NCI-H460 (cell line): ENCODE measurements at places on chromosomes 12 and 14. TPM values are rescaled to one million over a fixed set of nuclear protein-coding genes. Genes with fewer than 3 reads are reported as not detected.

GRCh38 chr12:112847708-112848337 is 56.3 kb downstream of the RPH3A start:
- no peak for DNase-seq

DNA sequence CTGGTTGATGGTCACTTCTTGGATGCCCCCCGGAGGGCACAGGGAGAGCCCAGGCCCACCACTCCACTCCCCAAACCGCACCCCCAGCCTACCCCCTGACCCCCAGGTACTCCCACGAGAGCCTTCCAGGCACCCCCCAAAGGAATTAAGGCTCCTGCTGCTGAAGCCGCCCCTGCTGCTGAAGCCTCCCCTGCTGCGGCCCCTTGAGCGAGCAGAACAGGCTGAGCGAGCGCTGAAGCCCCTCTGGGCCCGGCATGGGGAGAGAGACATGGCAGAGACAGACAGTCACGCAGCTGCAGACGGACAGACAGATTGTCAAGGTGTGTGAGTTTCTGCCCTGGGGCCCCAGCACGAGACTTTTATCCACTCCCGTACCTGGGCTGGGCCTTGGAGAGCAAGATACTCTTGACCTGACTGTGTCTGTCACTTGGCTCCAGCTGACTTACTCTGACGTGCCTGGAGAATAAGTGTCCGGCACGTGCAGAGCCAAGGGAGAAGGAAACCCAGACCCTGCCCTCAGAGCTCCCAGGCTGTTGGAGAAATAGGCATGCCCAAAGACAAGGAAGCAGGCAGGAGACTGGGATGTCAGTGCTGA is at the start of gene KRT78:
TSS of gene KRT78 (minus strand) at position 334 of the 595 bp plus-strand sequence. CDS start at position 270, 64 bp downstream.
- DNase-seq, result no peak

The ITGB7 gene
- total RNA-seq, result not detected in 2 replicates

GRCh38 chr12:113684908-113685782 is 213.5 kb upstream of the LHX5 start:
- no peak for DNase-seq

GRCh38 chr12:32533971-32534590 is 134.7 kb downstream of the FGD4 start:
- DNase-seq, result peak; percentile 45

DNA sequence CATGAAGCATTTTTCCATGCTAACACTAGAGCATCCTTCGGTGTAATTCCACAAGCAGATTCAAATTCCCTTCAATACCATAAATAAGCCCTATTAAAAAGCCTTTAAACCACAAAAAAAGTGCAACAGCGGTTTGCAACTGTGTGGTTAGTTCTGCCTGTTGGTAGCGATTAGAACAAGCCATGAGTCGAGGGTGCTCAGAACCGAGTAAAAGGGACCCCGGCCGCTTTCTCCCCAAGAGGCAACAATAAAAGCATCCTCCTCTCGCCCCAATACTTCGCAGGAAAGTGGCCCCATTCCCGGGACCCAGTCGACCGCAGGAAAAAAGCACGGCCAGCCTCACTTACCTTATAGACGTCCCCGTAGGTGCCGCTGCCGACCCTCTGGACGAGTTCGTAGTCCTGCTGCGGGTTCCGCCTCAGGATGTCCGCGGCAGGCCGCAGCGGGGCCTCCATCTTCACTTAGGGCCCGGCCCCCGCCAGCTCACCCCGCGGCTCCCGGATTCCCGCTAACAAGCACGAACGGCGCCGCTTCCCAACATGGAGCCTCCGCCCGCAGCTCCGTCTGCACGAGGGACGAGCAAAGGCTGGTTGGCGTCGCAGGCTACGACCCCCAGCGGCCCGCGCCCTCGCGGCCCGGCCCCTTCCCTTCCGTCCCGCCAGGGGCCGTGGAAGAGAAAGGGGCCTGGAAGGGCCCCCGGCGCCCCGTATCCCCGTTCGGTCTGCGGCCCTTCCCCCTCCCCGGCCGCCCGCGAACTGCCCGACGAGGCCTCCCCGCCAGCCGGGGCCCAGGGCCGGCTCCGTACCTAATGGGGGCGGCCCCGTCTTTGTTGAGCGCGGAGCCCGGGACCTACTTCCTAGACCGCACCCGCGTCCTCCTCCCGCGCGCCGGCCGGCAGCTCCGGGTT is 521 bp downstream of the MAP4K5 start:
- no peak for DNase-seq

DNA sequence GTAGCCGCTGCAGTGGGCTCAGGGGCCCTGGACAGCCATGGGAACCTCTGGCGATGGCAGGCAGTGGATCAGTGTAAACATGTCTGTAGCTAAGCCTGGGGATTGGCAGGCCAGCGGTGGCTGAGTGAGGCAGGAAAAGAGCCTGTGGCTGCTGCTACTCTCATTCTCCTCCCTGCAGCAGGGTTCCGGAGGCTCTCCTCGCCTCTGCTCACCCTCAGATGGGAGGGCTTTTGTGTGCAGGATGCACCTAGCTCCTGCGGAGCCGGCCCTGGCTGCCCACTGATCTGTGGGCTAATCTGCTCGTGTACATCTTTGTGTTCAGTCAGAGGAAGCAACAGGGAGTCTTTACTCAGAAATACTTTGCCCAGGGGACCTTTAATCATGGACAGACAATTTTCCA is 59.5 kb downstream of the GALNT8 start:
- DNase-seq, result no peak

The EML5 gene
- total RNA-seq, result 0.72 and 0.82 TPM in 2 replicates

The RAPGEF3 gene
- 7.6 and 10.8 TPM in 2 replicates for total RNA-seq

- DNase-seq, result no peak
These were observed 16.3 kb downstream of the DUSP16 start for GRCh38 chr12:12546314-12546772.

DNA sequence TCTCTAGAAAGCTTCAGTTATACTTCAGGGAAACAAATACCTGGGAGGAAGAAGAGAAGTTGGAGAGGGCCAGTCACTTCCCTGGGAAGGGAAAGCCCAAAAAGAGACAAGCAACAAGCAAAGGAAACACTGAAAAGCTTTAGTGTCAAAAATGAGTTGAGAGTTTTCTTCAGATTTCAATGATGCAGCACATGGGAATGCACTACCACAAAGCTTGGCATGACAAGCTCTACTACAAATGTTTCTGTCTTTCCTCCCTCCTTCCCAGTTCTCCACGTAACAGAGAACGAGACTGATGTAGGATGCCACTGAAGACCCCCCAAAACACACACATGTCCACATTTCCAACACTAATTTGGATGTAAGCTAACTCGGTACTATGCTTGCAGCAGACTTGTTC is 26.8 kb upstream of the ADAMTS20 start:
- DNase-seq, result no peak

DNA sequence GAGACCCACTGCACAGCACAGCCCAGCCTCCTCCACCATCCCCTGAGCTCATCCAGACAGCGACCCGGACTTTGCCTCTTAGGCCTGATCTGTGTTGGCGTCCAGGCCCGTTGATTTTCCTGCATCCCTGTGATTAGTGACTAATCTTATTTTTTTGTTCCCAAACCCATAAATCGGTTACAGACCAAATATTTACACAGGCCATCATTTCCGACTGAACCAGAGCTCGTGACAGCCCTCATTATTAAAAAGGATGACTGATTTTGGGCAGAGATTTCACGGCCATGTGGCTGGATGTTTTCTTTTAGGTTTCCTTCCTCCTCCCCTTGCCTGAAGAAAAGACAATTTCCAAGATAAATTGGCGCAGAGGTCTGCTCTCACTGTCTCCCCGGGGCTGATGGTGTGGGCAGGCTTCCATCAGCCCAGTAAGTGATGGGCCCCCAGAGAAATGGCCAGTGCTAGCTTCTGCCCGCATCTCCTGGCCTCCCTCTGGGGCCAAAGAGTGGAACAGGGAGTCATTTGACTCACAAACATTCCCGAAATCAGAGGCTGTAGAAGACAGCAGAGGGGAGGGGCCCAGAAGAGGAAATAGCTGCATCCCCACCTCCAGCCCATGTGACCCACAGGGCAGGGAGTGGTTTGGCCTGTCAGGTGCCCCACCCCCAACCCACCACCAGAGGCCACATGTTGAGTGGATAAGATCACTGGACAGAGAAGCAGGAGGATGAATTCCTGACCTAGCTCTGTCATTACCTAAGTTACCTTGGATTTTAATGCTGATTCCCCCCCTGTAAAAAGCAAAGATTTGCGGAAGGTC is 283.5 kb downstream of the KSR2 start:
- no peak for DNase-seq

The FGF23 gene
- total RNA-seq, result not detected in 2 replicates

DNA sequence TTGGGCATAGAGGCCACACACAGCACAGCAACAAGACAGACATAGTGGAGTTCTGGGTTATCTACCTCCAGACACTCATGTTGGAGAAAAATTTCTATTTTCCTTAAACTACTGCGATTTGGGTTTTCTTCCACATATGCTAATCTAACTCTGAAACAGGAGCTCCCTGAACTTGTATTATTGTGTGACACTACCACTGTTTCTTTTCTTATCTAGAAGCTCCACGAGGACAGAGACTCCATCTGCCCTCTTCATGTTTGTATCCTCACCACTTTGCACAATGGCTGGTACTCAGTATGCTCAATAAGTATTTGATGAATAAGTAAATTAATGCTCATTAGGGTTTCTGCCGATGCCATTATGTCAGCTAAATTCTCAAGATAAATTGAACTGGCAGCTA is 218.6 kb downstream of the PAX9 start:
- DNase-seq, result no peak

DNA sequence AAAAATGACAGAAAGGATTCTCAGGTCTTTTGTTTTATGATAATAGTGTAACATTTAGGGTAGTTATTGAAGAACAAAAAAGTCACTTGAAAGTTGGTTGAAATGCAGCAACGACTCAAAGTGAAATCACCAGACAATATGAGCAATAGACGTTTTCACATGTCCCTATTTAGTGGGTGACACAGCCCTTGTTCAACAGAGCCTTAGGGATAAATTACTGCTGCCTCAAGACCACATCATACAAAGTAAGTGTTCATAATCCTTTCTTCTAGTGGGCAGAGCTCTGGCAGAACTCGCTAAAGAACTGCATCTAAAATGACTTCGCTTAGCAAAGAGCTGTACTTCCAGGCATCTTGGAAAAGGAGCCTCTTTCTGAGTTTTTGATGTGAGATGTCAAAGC is 128.5 kb upstream of the LMNTD1 start:
- no peak for DNase-seq

DNA sequence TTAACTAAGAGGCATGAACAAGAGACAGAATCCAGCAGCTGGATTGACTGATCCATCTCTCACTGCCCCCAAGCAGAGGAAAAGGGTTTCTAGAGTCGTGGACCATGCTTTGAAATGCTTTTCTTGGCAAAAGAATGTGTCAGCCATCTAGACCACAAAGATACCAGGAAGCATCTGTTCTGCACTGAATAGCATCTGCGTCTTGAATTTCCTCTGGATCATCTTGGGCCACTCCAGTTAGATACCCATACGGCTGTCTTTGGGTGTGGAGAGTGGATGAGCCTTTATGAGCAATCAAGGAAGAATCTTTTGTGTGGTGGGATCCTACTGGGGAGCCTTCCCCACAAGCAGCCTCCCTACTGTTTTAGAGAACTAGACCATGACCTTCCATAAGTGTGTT is 16.0 kb upstream of the RFX4 start:
- no peak for DNase-seq

The HOXC6 gene
- total RNA-seq, result 0.89 and 1.4 TPM in 2 replicates

DNA sequence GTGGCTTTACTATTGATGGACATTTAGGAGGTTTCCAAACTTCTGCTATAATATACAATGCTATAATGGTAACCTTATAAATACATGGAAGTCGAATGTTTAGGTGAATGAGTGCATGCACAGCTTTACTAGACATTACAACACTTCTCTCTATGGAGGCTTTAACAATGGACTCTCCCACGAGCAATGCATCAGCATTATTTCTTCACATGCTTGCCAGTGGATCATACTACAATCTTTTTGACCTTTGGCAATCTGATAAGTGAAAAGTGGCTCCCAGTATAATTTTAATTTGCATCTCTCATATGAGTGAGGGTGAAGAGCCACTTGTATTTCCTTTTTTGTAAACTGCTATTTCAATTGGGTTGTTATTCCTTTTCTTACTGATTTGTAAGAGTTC is 18.2 kb downstream of the RDH12 start:
- DNase-seq, result no peak

- no peak for DNase-seq
These were observed 5.1 kb downstream of the PSMB11 start for GRCh38 chr14:23047034-23047634.

DNA sequence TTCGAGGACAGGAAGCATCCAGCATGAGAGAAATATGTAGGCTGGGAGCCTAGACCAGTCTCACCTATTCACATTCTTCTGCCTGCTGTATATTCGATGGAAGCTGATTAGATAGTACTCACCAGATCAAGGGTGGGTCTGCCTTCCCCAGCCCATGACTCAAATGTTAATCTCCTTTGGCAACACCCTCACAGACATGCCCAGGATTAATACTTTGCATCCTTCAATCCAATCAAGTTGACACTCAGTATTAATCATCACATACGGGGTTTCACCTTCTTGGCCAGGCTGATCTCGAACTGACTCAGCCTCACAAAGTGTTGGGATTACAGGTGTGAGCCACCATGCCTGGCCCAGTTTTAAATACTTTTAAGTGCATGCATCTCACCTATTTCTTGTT is 30.5 kb upstream of the SLC10A1 start:
- DNase-seq, result no peak

The CIPC gene
- 16.6 and 17.9 TPM in 2 replicates for total RNA-seq

GRCh38 chr14:77098529-77099353 is 683 bp downstream of the CIPC start:
- no peak for DNase-seq

DNA sequence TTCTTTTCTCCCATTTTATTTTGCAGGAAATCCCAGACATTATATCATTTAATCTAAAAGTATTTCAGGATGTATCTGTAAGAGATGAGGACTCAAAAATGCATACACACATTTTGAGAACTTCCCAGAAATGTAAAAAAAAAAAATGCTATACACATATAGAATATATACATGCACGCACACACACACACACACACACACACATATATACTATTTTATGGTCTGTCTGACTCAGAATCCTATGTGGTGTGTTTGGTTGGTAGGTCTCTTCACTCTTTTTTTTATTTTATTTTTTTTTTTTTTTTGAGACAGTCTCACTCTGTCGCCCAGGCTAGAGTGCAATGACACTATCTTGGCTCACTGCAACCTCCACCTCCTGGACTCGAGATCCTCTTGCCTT is 65.5 kb downstream of the FBXO34 start:
- DNase-seq, result no peak

DNA sequence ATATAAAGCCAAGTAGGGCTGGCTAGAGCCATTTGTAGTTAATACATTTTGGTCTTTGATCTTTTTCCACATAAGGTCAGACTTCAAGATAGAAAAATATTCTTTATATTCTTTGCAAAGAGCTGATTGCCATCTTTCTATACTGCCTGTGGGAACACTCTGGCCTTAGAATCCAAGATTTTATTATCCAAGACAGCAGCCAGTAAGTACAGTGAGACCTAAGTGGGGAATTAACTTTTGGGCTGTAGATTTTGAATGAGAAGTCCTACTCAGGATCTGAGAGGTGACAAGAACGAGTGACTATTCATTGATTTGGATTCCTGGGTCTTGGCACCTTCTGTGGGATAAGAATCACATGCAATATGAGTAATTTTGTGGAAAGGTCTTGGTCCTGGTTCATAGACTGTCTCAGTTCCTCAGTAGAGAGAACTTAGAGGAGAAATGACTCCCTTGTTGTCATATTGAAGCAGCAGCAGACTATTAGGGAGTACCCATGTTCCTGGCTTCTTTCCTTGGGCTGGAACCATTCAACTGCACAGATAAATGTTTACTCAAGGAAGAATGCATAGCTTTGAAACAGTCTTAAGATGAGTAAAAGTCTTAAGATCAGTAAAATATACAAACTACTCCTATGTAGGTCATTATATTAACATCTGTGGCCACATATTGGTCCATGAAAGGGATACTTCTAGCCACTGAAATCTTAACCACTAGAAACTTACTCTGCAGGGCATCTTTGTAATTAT is 353.8 kb downstream of the RAD51B start:
- no peak for DNase-seq
